ENCODE measurements at places on chromosomes 11 and 22.

GRCh38 chr11:65642014-65642671 is 4.2 kb downstream of the SIPA1 start:
- no peak for DNase-seq

GRCh38 chr11:46353698-46354097 is 6.4 kb downstream of the DGKZ start:
- DNase-seq = no peak

DNA sequence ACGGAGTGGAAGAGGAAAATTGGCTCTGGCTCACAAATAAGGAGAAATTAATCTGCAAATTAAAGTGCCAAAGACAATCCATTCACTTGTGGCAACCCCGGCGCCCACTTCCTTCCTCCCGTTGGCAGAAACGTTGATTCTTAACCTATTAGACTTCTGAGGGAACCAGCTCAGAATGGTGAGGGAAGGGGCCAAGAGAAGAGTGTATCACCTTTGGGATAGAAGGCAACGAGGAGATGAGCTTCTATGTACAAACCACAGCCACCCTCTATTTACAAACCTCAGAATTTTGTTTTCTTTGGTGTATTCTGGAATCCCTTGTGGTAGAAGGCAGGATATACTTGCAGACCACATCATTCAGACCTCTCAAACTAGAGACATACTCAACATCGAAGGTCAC is 1.1 kb downstream of the MB start:
- DNase-seq = no peak

DNA sequence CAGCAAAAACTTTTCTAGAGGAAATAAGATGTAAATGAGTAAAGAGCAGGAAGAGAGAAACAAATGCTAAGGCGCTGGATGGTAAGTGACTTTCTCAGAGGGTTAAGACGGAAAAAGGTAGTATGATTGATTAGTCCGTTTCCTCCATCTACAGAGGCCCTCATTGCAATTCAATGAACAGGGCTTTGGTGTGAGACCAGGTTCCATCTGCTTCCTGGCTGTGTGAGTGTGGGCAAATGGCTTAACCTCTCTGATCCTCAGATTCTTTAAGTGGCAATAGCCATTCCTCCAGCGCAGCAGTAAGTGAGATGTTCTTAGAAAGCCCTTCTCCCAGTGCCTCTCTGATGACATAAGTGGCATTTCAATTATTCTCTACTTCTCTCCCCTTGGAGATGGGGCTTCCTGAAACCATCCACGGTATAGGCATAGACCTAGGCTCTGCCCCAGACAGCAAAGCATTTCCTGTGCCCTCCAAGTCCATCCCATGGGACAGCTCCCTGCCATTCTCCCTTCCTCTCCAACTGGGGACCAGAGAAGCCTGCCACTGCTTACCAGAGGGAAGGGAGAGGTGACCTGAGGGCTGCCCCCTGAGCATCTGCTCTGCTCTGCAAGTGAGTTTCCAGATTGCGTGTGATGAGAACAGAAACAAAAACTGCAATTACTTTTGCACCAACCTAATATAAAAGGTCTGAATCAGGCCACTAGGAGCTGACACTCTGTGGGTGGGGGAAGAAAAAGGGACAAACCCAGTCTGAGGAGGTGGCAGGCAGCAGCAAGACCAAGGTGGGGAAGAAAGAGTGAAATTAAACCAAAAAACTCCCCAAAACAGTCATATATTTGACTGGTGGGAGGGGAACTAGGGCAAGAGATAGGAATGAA is 12.7 kb upstream of the CD44 start:
- DNase-seq = peak; percentile 41

DNA sequence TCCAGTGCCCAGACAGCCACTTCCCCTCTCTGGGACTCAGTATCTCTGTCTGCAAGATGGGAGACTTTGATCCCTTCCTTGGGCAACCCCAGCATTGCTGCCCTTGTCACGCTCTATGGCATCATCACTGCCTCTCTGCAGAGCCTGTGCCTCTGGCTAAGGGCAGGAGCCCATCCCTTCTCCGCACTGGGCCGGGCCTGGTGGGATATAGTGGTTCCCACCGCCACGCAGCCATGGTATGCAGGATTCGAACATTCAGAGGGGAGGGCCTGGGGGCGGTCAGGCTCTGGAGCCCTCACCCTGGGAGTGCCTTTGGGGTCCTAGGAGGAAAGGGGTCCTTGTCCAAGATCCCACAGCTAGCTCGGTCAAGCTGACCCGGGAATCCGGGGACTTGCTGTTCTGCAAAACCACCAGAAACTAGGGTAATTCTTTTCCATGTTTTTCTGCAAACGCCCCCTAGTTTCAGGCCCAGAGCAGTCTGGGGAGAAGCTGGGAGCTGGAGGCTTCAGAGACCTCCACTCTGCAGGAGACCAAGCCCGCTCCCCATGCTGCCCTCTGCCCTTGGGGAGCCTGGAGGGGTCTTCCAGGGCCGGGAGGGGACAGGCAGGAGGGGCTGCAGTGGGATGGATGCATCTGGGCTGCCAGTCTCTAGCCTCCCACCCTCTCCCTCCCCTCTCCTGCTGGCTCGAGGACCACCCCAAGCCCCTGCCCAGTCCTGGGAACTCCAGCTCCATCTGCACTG is 24.4 kb upstream of the CBX7 start:
- DNase-seq = no peak

- DNase-seq = no peak
Measured at GRCh38 chr11:10485646-10486045, 30.6 kb downstream of the AMPD3 start.

GRCh38 chr11:77212314-77213007 is 84.4 kb downstream of the MYO7A start:
- no peak for DNase-seq

GRCh38 chr11:91081440-91082043 is 858.7 kb upstream of the CHORDC1 start:
- no peak for DNase-seq

Measured in CD4-positive, alpha-beta T cell treated with Interleukin-6 at 100 ng/mL for 8 hours (primary cell).